Muscle of back (tissue), 13 donors: ENCODE measurements at places on chromosomes 5 and 9.

DNA sequence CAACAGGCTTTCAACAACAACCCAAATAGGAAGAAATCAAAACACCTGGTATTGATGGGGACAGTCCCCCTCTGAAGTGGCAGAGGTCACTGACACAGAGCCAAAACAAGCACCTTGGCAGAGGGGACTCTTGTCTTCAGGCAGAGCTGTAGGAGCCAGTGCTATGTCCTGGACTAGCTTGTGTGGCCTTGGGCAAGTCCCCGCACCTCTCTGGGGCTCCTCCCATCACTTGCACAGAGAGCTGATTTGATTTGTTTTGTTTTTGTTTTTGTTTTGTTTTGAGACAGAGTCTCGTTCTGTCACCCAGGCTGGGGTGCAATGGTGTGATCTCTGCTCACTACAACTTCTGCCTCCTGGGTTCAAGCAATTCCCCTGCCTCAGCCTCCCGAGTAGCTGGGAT is 100.8 kb downstream of the C9orf50 start:
- DNase-seq, result no peak

DNA sequence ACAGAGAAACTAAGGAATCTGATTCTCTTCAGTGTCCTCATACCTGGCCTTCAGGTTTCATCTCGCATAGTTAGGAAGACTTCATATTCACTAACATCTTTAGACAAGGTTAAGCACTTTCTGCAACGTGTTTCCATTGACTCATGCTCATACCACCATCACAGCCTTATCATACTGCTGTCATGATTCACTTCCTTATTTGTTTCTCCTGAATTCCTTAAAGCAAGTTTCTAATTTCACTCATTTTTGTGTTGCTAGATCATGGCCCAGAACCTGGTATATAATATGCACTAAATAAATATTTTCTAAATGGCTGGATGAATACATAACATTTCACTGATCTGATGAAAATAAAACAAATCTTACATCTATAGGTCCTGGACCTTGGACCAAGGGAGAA is 472.9 kb downstream of the PRELID2 start:
- DNase-seq, result no peak

GRCh38 chr5:13921578-13921977 is 22.9 kb downstream of the DNAH5 start:
- no peak for DNase-seq

DNA sequence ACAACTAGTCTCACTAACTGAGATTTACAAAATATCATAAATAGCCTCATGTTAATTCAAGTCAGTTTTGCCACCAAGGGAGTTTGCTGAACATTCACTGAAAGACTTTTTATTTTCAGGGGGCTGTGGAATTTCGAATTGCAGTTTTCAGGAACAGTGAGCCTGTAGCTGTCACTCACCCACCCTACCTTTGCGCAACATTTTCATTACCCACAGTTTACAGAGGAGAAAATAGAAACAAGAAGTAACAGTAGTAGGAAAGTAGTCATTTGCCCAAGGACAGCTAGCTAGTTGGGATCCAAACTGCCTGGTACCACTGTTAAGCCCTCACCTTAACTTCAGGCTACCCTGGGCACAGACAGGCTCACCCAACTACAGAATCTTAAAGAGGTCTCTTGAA is 154.1 kb downstream of the ADAMTS12 start:
- DNase-seq, result no peak

- DNase-seq, result no peak
These were observed 143.6 kb downstream of the MRPS30 start for GRCh38 chr5:44952376-44952775.

DNA sequence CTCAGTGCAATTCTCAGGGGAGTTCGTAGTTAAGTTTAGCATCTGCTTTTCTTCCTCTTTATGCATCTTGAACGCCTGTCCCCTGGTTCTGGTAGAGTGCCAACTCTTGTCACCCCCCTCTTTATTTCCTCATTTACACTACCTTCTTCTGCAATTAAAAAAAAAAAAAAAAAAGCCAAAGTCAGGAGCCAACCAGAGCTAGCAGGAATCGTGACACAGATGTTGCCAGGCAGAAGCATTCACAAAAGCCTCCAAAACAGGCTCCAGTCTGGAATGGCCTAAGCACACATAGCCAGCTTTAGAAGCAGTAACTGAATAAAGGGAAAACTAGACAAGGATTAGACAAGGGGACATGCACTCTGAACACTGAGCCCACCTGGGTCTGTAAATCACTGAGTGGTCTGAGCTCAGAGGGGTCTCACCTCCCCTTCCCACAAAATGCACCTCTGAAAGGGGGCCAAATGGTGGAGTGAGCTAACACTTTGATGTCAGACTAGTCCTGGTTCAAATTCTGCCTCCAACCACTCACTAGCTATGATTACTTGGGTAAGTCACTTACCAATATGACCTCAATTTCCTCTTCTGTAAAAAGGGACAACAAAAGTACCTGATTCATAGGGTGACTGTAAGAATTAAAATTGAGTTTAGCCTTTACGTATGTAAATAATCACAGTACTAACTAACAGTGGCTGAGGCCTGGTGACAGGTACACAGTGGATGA is 2.0 kb downstream of the CD74 start:
- peak; percentile 66 for DNase-seq

DNA sequence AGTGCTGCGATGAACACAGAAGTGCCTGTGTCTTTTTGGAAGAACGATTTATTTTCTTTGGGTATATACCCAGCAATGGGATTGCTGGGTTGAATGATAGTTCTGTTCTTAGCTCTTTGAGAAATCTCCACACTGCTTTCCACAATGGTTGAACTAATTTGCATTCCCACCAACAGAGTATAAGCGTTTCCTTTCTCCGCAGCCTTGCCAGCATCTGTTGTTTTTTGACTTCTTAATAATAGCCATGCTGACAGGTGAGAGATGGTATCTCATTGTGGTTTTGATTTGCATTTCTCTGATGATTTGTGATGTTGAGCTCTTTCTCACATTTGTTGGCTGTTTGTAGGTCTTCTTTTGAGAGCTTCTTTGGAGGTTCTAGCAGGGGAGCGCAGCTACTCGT is 134.6 kb downstream of the TENT4A start:
- DNase-seq, result no peak

- no peak for DNase-seq
These were observed 153.7 kb downstream of the SPOCK1 start for GRCh38 chr5:137345396-137345795.

DNA sequence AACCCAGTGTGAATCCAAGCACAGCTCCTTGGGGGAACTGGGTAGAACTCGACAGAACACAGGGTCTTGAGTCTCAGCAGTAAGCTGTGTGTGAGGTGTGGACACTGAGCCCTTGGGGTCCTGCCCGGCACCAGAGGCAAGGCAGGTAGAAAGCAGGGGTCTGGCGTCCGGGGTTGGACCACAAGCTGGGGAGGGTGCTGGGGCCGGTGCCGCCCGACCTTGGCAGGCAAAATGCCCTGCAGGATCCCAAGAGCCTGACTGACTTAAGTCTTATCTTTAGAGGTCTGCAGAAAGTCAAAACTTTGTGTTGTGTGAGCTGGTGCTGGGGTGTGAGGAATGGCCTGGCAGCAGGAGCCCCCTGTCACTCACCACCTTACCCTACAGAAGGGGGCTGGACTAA is 49.3 kb downstream of the HABP4 start:
- no peak for DNase-seq

DNA sequence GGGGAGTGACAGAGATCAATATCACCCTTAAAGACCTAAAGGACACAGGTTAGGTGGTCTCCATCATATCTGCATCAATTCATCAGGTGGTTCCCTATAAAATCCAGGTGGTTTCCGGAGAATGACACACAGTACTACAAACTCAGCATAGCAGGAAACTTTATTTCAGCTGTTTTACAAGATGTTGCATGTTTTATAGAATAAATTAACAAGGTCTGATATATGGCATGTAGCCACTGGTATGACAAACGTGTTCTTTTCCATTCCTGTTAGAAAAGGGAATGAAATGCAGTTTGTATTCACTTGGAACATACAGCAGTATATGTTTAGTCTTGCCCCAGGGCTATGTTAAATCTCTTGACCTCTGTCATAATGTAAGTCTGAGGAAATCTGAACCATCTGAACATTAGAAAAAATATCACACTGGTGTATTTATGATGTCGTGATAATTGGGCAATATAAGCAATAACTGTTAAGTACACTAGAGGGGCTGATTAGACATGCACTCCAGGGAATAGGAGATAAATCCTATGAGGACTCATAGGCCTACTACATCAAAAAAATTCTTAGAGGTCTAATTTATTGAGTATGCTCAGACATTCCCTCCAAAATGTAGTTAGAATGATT is 42.2 kb upstream of the TNFSF8 start:
- DNase-seq, result no peak

DNA sequence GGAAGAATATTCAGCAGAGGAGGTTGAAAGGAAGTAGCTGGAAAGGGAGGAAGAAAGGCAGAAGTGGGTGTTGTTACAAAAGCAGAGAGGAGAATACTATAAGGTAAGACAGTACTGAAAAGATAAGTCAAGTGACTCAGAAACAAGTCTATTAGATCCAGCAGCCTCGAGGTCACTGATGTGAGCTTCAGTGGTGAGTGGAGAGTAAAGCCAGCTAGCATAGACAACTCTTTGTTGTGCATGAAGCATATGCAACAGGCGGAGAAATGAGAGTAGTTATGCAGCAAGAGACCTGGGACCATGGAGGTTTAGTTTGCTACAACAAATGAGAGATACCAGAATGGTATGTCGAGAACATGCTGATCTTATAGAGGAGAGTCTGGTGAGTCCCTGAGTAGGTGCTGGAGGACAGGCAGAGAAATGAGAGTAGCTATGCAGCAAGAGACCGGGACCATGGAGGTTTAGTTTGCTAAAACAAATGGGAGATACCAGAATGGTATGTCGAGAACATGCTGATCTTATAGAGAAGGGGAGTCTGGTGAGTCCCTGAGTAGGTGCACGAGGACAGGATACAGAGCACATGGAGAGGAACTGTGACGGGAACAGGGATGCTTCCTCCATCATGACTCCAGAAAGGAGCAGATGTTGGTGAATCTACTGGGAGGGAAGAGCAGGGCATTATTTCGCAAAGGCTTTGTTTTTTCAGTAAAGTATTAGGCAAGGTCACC is 36.0 kb downstream of the EQTN start:
- no peak for DNase-seq

DNA sequence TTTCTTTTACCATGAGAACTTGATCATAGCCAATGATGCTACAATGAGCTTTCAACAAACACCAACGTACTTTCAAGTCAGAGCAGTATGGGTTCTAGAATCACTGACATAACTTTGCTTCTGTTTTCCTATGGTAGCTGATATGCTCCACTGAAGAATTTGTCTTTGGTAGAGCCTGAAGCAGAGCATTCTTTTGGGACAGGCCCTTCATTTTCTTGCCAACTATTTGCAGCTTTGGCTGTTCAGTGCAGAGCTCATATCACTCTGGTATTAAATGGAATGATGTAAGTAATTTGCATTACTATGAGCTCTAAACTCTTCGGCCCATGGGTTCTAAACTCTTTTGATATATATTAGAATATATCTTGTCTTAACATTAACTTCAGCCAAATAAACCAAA is 51.8 kb upstream of the APC start:
- DNase-seq, result peak; percentile 69

GRCh38 chr5:157214861-157215513 is 34.3 kb downstream of the ITK start:
- no peak for DNase-seq

GRCh38 chr5:98776066-98776705 is 2.7 kb downstream of the RGMB start:
- DNase-seq, result peak; percentile 94

DNA sequence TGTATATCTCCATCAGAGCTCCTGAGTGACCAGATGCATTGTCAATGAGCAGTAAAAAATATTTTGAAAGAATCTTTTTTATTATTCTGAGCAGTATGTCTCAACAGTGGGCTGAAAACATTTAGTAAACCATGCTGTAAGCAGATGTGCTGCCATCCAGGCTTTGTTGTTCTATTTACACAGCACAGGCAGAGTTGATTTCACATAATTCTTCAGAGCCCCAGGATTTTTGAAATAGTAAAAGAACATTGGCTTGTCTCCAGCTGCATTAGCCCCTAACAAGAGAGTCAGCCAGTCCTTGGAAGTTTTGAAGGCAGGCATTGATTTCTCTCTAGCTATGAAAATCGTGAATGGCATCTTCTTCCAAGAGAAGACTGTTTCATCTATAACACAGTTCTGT is 25.2 kb upstream of the ENTREP1 start:
- DNase-seq, result no peak

DNA sequence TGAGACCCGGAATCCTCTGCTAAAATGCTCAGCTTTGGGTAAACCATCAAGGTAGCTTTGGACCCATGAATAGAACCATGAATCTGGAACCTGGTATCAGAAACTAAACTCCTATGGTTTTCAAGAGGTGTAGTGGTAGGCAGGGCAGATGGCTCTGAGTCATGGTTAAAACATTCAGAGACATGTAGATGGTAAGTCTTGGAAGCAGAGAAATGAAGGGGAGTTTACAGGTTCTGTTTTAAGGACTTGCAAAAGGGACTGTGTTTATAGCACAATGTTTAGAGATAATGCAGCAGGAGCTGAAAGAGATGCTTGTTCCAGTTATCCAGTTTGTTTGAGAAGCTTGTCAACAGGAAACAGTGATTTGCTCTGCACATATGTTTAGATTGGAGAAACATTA is 36.0 kb upstream of the FBN2 start:
- DNase-seq, result no peak

GRCh38 chr9:123062351-123063176 is 29.1 kb downstream of the GPR21 start:
- DNase-seq, result no peak

- DNase-seq, result peak; percentile 79
These were observed 7.6 kb upstream of the BARX1 start for GRCh38 chr9:93962561-93963440.

- DNase-seq, result no peak
These were observed 54.3 kb downstream of the FBN2 start for GRCh38 chr5:128483738-128484137.

GRCh38 chr9:114725930-114726329 is 43.9 kb upstream of the TEX48 start:
- DNase-seq, result no peak

GRCh38 chr9:132794730-132795380 is 83.2 kb downstream of the AK8 start:
- DNase-seq, result no peak

DNA sequence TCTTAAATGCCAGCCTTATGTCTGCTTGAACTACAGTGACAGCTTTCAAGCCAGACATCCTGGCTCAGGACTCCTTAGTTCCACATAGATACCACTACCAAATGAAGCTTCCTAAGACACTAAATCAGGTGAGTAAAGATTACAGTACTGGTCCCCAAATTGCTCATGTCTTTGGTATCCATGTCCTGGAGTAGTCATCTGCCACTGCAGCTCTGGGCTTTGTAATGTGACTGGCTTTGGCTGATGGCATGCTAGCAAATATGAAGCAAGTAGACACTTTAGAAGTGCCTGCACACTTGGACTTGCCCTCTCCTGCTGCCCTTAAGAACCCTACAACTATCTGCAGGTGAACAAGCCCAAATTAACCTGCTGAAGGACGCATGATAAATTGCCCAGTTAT is 334.9 kb downstream of the BNC2 start:
- no peak for DNase-seq

DNA sequence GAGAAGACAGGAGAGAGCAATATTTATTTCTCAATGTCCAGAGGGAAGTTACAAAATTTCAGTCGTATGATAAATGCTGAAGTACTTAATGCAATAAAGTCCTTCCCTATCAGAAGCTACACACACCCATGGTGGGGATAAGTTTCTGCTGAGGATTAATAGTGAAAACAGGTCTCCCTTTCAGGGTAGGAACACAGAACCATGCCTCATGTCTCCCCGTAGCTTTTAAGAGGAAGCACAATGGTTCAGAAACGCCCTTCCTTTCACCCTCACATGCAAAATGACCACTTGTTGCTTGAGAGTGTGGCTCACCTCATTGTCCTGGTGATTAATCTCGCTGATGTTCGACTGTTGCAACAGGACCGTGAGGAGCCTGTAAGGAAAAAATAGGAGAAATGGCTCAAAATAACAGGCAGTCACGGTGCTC is 73.6 kb downstream of the ANKRD55 start:
- no peak for DNase-seq
